Stimulated activated CD8-positive, alpha-beta memory T cell treated with anti-CD3 and anti-CD28 coated beads, Interleukin-7, amount 100 ng/mL, for 1 hour (primary cell): ENCODE measurements at places on chromosomes 16 and 17.

DNA sequence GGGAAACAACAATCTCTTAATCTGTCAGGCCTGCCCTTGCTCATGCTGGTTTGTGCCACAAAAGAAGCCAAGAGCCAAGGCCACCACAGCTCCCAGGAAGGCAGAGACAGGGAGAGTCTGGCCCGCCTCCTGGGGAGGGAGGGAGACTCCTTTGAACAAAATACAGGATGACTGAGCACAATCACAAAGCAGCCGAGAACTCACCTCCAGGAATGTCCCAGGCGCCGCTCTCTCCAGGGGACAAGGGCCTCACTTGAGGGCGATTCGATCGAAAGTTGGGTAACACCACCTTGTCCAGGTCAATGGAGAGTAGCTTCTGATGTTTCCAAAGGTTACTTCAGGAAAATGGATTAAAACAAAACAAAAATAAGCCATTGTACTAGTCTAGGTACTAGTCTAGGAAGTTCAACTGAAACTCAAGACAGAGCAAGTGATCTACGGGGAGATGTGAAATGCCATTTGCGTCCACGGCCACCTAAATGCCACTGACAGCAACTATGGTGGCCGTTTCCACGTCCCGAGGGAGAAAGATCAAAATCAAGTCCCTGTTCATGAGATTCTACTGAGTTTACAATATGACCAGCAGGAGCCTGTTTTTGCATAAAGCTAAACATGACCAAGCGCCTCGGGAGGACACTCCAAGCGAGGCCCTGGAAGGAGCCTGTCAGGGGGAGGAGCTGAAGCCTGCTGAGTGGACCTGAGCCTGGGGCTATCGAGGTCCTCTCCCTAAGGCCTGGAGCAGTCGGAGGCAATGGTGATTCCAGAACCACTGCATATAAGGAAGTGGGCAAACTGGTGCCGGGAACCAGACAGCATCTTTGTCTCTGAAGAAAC is 13.4 kb upstream of the SLC38A8 start:
- DNase-seq: no peak

GRCh38 chr16:76396977-76397376 is 119.8 kb downstream of the CNTNAP4 start:
- DNase-seq: no peak

- no peak for DNase-seq
Observed at GRCh38 chr17:77727037-77727615, 231.4 kb upstream of the TNRC6C start.

GRCh38 chr17:19005789-19006430 is 1.3 kb upstream of the FAM83G start:
- no peak for DNase-seq

DNA sequence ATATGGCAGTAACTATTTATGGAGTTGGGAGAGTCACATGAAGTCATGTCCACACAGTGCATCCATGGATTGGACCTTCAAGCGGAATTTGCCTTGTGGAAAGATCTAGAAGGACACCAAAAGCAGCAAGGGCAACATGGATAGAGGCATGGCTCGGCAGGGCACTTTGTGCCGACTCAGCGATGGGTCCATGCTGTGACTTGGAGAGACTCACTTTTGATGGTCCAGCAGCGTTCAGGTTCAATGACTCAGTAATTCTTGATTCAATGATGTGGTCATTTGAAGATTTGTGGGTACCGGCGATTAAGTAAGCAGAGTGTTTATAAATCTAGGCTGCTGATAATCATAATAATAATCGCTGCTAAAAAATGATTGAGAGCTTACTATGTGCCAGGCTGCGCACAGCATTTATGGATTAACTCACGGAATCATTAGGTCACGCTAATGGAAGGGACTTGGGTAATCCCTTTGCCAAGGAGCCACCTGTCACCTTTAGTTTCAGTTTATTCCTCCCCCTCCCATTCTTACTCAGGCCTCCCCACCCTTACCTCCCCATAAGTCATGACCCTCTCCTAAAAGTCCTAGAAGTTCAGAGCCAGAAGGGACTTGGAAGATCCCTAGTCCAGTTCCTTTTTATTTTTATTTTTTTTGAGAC is 127.5 kb upstream of the CRHR1 start:
- no peak for DNase-seq

- no peak for DNase-seq
Observed at GRCh38 chr16:65658787-65659220, 536.9 kb upstream of the CDH11 start.

GRCh38 chr17:55212880-55213279 is 51.9 kb upstream of the HLF start:
- DNase-seq: no peak

GRCh38 chr17:17050346-17051345 is 8.4 kb downstream of the MPRIP start:
- DNase-seq: no peak

DNA sequence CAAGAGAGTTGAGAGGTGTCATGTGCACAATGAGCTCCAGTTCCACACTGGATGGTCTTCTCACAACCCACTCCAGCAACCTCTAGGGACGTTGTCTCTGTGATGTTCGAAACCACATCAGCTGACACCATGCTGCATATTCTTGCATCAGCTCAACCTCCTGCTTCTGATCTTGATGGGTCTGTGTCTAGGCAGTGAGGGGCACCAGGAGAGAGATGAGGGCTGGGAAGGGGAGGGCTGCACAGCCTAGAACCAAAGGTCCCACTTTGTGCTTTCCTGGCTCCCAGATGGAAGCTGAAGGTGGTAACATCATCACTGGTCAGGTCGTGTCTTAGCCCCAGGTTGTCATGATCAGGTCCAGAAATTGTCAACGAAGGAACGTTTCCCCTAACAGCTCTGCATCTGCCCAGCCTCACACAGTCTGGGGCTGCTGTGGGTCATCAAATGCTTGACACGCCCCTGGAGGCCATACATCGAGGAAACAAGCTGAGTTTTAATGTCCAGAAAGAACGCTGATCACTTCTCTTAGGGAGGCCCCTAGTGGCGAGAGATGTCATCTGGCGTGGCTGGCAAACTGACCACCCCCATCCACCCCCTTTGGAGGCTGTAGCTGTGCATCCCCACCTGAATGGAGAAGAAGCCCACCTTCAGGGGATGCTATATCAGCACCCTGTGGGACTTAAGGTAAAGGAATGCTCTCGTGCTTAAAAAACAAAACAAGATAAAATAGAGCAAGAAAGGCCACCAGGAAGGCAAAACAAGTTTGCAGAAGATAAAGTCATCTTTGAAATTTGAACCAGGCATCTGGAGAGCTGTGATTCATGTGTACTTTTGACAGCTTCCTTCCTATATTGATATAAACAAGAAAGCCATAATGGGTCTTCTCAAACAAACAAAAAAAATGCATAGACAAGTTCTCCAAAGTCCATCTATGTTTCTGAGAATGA is 58.3 kb downstream of the WIPI1 start:
- DNase-seq: no peak

GRCh38 chr17:70552230-70552981 is 383.1 kb downstream of the KCNJ2 start:
- DNase-seq: no peak

GRCh38 chr17:12485361-12485906 is 180.3 kb upstream of the MYOCD start:
- no peak for DNase-seq

DNA sequence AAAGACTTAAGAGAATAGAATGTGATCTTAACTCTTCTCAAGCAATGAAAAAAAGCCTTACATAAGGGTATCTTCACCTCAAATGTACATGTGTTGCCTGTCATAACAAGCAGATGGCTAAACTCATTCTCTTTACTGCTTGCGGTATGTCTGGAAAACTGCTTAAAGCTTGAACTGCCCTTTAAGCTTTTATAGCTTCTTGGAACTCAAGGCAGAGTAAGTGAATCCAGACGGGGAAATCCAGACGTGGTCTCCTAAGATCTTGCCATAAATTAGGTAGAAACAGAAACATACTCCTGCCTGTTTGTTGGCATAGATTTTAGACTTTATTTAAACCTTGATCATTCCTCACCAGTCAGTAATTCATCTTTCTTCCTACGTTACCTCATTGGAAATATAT is 19.6 kb downstream of the CLUAP1 start:
- DNase-seq: no peak

GRCh38 chr16:85718682-85719081 is 29.9 kb upstream of the GINS2 start:
- DNase-seq: no peak

- DNase-seq: no peak
Observed at GRCh38 chr16:64543441-64543840, 578.4 kb downstream of the CDH11 start.

GRCh38 chr17:40218006-40218739 is 931 bp upstream of the WIPF2 start:
- no peak for DNase-seq

DNA sequence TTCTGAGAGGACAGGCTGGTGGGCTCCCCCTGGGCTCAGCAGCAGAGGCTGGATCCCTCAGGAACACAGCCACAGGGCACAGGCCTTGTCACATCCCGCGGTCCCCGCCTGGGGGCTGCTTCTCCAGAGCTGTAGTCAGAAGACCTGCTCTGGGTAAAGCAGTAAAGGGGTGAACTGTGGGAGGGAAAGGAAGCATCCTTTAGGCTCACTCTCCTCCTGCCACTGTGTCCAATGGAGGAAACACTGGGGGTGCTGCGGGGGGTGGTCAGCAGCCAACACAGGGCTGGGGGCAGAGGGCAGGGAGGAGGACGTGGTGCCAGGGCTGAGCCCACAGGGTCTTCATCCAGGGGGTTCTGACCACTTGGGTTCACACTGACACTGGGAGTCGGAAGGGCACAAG is 5.0 kb upstream of the SLC38A8 start:
- DNase-seq: no peak

DNA sequence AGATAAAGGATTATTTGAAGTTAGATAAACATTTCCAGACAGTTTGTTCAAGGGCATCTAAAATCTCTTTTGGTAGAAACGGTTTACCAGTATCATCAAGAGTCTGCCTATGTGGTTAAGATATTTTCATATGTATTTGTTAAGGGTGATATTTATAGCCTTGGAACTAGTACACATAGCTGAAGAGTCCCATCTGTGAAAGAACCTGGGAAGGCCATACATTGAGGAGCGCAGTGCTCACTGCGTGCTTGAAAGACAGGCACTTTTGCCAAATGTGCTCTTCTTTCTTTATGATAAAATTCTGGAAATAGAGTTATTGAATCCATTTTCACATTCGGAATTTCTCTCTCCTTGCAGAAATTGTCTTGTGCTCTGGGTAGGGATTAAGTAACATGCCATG is 7.7 kb downstream of the IGSF6 start:
- DNase-seq: no peak

DNA sequence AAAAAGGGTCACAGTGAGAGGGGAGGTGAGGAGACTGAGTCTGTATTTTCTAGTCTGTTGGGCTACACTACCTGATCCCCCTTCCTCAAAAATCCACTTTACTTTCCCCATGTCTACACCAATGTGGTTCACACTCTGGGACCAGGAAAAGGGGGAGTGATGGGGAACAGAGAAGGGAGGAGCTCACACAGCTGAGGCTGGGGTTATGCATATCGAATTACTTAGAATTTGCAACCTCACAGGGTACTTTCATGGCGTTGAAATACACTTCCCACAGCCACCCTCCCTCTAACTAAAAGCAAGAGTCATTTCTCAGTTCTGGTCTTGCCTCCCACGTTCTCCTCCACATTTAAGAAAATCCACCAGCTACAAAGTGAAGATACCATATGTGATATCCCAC is 14.1 kb downstream of the MAPT start:
- DNase-seq: no peak
